Activated T-helper 17 cell treated with anti-CD3 and anti-CD28 coated beads, Interleukin-2, amount 50 U/mL, for 72 hours (primary cell): ENCODE measurements at places on chromosomes 7 and 10.

GRCh38 chr10:131043039-131043691 lies 268.4 kb downstream of the TCERG1L start:
- ATAC-seq: no peak

- peak; percentile 42 for ATAC-seq
These were observed 584 bp upstream of the GARS1 start for GRCh38 chr7:30594048-30594539.

DNA sequence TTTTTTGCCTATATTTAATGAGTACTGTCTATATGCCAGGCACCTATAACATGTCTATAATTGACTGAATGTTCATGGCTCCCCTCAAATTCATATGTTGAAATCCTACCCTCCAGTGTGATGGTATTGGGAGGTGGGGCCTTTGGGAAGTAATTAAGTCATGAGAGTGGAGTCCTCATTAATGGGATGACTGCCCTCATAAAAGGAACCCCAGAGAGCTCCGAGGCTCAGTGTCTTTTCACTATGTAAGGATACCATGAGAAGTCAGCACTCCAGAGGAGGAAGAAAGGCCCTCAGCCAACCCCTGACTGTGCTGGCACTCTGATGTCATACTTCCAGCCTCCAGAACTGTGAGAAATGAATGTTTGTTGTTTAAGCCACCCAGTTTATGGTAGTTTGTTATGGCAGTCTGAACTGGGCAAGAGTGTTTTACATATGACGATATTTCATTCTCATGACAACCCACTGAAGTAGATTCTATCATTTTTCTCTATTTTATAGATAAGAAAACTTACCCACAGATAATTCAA lies 61.1 kb upstream of the PCGF5 start:
- ATAC-seq: no peak

- ATAC-seq: no peak
These were observed 660.6 kb downstream of the KCNMA1 start for GRCh38 chr10:76977046-76977445.

DNA sequence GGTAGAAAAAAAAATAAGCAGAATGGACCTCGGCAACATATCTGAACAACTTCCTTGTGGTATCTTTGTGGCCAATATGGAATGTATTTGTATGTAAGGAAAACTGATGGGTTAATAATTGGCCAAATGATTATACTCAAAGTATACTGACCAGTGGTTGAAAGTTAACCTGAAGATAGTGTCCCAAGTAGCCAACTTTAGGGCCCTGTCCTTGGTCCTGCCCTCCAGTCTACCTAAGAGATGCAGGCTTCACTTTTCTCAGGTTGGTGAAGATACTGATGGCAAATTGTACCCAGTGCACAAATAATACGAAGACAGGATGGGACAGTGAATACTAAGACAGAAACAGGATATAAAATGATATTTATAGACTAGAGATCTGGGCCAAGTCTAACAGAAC lies 109.2 kb downstream of the SORCS3 start:
- ATAC-seq: no peak

- ATAC-seq: no peak
These were observed 299.9 kb upstream of the LRRTM3 start for GRCh38 chr10:66625709-66626590.

DNA sequence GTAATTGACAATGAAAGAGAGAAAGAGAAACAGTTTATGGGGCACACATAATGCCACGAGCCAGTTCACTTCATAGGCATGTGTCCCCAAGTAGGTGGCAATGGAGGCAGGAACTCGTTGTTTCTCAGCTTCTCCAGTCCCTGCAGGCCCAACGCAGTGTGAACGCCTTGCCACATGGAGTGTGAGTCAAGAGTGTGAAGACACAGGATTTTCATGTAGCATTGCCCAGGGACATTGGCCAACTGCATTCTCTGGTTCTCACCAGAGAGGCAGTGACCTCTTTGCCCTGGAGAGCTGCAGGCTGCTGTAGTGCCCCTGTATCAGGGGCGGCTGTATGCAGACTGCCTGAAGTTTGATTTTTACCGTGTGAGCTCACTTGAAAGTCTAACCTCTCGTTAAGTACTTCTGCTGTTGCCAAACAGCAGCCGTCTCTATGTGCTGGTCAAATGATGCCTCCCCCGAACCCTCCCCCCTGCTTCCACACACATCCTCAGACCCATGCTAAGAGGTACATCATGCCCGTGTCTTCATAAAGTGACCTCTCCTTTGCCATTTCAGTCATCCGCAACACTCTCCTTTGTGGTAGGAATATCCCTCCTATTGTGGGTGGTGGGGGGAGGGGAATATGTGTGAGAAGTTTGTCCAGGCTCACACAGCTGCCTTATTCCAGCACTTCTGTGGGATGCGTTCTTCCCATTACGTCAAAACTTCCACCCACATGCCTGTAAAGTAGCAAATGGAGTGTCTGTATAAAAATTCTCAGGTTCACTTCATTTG lies 12.7 kb downstream of the LRRC18 start:
- ATAC-seq: no peak

- ATAC-seq: no peak
These were observed 165.8 kb upstream of the IMMP2L start for GRCh38 chr7:111727905-111728634.

DNA sequence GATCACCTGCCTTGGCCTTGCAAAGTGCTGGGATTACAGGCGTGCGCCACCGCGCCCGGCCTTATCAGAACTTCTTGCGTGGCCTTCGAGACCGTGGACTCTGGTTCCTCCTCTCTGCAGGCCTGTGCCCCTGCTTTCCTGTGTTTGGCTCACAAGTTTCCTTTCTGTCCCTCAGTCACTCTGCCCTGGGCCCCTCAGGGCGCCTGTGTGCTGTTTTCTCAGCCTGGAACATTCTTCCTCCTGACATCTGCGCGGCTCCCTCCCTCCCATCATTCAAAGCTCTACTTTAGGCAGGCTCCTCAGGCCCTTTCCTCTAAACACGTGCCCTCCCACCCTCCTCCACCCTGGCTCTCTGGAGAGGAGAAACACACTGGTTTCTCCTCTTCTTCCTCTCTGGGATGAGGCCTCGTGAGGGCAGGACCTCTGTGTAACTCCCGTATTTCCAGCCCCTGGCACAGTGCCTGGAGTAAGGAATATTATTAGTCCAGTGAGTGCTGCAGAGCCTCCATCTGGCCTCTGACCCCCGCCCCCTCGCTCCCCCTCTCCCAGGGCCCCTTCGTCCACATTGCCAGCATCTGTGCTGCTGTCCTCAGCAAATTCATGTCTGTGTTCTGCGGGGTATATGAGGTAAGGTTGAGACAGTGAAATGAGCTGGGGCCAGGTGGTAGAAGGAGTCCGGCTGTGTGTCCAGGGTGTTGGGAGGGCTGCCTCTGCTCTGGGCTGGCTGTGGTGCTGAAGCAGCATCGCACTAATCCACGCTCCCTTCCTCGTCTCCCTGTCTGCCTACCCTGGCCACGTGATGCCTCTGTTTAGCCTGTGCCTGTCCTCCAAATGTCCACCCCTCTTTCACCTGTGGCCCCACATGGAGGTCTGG lies 7.1 kb downstream of the CLCN1 start:
- no peak for ATAC-seq

GRCh38 chr7:35670856-35671569 lies 23.9 kb downstream of the HERPUD2 start:
- no peak for ATAC-seq

- no peak for ATAC-seq
These were observed 12.1 kb downstream of the GALNTL5 start for GRCh38 chr7:151968357-151968756.

DNA sequence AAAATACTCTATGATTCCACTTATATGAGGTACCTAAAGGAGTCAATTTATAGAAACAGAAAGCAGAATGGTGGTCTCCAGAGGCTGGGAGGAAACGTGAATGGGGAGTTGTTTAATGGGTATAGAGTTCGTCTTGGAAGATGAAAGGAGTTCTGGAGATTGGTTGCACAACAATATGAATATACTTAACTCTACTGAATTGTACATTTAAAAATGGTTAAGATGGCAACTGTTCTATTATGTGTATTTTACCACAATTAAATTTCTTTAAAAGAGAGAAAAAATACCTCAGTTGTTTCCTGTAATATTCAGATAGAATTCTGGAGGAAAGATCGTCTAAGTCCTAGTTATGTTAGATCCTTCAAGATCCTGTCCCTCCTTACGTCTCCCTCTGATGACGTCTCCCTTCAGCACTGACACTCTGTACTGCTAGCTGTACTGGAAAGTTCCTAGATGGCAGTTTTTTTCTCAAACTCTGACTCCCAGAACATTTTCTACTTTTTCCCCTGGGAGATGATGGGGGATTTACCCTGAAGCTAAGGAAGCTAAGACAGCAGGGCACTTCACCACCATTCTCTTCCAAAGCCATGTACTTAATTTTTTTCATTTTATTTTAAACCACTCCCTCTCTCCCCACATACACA lies 53.2 kb upstream of the CAV2 start:
- ATAC-seq: no peak

- no peak for ATAC-seq
These were observed 82.5 kb upstream of the TBX20 start for GRCh38 chr7:35336444-35336843.

DNA sequence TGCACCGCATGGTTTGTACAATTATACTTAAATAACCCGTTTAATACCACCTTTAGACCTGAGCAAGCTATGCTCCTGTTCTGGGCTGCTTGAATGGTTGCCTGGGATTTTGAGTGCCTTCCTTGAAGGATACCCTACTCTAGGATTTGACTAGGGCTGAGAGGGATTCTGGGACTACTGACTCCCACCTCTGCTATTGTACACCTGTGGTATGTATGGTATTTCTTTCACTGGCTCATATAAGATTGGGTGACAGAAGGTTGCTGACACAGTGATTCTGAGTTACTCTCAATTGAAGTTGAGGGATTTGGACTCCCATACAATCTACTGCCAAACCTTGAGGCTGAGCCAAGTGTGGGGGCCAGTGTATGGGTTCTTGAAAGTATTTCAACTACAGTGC lies 494.4 kb upstream of the SEMA3D start:
- ATAC-seq: no peak

DNA sequence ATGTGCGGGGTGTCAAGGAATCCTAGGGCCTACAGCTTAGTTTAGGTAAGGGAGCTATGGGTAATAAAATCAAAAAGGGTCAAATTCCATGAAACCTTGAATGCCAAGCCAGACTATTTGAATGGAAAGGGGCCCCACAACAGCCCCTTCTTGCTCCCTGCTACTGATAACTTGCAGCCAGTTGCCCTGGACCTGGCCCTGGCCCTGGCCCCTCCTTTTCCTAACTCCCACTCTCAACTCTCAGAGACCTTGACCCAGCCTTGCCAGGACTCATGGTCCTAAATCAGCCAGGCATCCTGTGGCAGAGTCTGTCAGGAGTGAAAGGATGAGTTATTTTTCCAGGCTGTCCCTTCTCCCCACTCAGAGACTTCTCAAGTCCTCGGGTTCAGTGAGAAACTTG lies 5.9 kb downstream of the KCNIP2 start:
- ATAC-seq: no peak

GRCh38 chr10:69439350-69439739 lies 11.9 kb upstream of the TSPAN15 start:
- ATAC-seq: no peak

DNA sequence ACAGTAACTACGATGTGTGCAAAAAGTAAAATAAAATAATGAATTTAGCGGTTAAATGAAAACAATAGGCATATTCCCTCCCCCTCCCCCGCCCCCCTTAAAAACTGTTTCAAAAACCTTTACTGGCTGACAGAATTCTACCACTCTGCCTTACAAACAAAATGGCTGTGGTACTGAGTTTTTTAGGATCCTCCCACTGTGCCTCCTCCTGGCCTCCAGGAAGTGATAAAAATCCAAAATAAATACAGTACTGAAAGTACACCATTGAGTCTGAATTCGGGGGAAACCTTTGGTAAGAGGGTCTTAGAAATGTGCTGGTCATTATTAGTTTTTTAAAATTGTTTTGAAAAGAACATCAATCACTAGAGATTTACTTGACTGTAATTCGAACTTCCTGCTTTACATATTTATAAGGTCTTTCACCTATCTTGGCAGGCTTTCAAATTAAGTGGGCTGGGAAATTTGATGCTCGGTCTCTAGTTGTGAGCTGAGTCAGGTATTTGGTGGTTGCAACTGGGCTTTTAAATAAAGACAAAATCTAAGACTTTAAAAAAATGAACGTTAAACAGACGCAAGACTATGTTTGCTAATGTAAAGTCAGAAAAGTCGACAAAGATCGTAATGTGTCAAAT lies 32.5 kb upstream of the EPC1 start:
- peak; percentile 39 for ATAC-seq

DNA sequence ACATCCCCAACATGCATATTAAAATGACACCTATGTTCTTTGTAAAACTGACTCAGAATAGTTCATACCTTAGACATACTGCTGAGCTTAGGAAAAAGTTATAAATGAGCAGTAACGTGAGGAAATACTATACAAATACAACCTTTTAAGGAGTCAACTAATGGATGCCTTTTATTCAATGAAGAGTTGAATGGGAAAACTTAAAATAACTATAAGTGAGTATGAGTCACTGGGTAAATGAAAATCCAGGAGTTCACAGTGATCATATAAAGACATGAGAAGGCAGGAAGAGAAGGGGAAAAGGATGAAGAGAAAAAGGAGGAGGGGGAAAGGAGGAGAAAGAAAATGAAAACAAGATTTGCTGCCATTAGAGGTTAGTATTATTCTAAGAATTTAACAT lies 157.8 kb upstream of the PCDH15 start:
- no peak for ATAC-seq

DNA sequence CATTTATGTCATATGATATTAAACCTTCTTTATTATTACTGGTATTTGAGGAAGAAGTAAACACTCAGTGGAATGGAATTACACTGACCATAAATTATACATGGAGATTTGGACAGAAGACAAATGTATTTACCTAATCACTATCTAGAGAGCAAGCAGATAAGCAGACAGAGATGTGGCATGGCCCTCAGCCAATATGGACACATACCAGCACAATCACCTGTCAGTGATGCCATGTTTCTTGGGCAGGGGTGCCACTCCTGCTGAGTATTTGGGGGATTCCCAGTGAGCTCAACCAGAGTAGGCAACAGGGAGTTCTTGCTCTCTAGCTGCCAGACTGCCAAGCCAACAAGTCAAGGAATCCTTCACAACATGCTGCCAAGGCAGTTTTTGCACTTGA lies 866.3 kb upstream of the LRRN3 start:
- ATAC-seq: no peak
